Urinary bladder (tissue), 4 donors: ENCODE measurements at places on chromosomes 1 and 21. TPM values are rescaled to one million over a fixed set of nuclear protein-coding genes. Genes with fewer than 3 reads are reported as not detected.

CD53 gene
- 21.5 TPM for total RNA-seq

PGM1 gene
- total RNA-seq, result 61.4 TPM

- no peak for DNase-seq
Measured at GRCh38 chr1:23424293-23425192, at the start of gene TCEA3. TCEA3 (minus strand) TSS chr1:23424748; CDS start chr1:23424633, 115 bp downstream.

COL18A1 gene
- total RNA-seq, result 60.7 TPM

DNA sequence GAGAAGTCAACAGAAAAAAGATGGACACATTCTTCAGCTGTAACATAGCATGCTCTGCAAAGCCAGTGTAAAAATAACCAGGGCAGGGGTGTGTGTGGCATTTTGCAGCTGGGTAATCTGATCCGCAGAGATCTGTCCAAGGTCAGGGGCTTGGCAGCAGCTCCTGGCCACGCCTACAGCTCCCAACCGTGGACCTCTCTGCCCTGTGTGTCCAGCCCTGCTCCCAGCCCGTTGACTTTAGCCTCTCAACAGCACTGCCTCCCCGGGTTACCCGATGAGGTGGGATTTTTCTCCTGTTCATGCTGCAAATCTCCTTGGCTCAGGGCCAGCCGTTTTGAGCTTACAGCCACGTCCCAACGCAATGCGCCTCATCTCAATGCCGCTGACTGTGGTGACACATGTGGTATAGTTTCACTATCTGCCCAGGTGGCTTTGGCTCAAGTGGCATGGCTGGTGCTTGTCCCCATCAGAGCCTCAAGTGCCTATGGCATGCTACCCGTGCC lies 68.1 kb downstream of the VWA5B1 start:
- no peak for DNase-seq

GRCh38 chr1:113246929-113247328 lies 143.4 kb upstream of the MAGI3 start:
- DNase-seq, result no peak

DNA sequence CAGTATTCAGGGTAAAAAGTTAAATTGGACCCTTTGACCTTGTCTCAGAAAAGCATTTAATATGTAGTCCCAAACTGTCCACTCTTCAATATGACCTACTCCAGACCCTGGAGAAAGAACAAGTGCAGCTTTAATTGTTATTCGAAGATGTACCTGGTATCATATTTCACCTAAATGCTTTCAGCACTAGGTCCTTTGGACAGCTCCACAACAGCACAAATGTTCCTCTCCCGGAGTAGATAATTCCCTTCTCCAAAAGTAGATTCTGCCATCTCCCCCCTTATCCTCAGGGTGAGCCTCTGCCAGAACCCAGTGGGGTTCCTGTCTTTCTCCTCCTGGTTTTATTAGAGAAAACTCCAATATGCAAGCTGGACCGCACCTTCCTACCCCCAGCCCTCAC lies 104.5 kb upstream of the AJAP1 start:
- DNase-seq, result no peak

- DNase-seq, result no peak
Measured at GRCh38 chr1:94925004-94925403, 1.9 kb downstream of the CNN3 start.

DNA sequence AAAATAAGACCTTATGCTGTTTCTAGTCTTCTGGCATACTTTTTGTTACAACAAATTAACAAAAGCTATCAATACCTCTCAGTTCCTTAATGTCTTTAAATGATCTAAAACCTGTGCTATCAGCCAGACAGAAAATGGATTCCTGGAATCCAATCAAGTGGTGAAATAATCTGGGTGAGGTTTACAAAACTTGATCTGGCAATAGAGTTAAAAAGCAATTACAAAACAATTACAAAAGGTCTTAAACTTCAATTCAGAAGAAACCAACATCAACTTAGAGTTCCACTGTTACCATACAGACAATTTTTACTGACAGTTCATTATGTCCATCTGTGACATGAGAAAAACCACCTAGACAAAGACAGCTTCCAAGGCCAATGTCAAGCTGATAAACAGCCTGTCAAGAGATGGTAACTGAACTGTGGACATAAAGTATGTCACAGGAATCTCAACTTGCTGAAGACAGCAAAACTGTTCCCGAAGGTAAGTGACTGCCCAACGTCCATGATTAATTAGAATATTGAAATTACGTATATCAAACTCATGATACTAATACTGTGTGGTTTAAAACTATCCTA lies 17.4 kb downstream of the ZZZ3 start:
- no peak for DNase-seq

PLA2G2C gene
- not detected for total RNA-seq

DNA sequence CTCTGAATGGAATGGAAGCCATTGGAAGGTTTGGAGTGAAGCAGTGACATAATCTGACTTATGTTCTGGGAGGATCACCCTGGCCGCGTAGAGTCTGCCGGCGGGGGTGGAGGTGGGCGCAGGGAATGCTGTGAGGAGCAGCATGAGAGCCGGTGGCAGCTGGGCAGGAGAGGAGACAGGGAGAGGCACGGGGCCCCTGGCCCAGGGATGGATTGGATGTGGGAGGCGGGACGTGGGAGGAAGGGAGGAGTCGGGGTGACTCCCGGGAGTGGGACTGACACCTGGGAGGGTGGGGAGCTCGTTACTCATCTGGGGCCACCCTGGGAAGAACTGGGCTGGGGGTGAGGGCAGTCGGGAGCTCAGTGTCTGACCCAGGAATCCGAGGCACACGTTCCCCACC lies 10.4 kb upstream of the KCNAB2 start:
- DNase-seq, result no peak

GRCh38 chr1:10074852-10075730 lies 42.3 kb downstream of the UBE4B start:
- no peak for DNase-seq

KRTAP12-2 gene
- total RNA-seq, result not detected

DNA sequence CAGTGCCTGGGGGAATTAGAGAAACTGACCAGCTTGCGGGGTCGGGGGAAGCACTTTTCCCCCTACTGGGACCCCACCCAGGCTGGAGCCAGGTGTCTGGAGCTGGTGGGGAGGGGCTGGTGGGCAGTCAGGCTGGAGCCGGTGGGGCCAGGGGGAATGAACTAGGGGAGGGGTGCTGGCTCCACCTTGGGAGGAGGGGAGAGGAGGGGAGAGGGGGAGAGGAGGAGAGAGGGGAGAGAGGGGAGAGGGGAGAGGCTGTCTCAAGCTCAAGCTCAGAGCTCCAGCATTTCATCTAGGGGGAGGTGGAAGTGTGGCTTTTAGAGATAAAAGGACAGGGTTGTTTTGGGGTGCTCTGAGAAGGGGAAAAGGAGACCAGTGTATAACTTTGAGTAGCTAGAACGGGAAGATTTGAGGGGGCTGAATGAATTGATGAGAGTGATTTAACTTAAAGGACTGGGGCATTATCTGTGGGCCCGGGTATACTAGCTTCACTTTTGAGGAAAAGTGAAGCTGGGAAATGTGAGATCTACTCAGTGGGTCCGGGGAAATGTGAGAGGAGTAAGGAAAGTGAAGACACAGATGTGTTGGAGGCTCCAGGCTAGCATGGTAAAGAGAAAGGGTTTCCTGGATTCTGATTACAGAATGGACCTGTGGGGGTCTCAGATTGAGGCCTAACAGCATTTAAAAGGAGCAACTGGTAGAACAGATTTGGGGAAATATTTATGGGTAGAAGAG lies 2.8 kb downstream of the EFNA1 start:
- DNase-seq, result no peak

- DNase-seq, result no peak
Measured at GRCh38 chr1:116605315-116605714, 34.5 kb upstream of the CD58 start.

HNRNPR gene
- 181 TPM for total RNA-seq

HSD11B1 gene
- 1.2 TPM for total RNA-seq

- no peak for DNase-seq
Measured at GRCh38 chr1:9890224-9890731, 19.8 kb downstream of the CTNNBIP1 start.

GRCh38 chr1:212485571-212485912 lies 52.8 kb downstream of the NENF start:
- no peak for DNase-seq

SERPINC1 gene
- not detected for total RNA-seq

- DNase-seq, result no peak
Measured at GRCh38 chr1:54926970-54927369, 40.0 kb upstream of the DHCR24 start.

FYB2 gene
- total RNA-seq, result 0.90 TPM

- DNase-seq, result no peak
Measured at GRCh38 chr1:90384193-90384592, 332.9 kb downstream of the BARHL2 start.

SLC26A9 gene
- not detected for total RNA-seq

CASZ1 gene
- 10.6 TPM for total RNA-seq

NBPF10 gene
- total RNA-seq, result 4.7 TPM

GRCh38 chr1:51948491-51948915 lies 42.0 kb downstream of the RAB3B start:
- DNase-seq, result peak; percentile 18

DNA sequence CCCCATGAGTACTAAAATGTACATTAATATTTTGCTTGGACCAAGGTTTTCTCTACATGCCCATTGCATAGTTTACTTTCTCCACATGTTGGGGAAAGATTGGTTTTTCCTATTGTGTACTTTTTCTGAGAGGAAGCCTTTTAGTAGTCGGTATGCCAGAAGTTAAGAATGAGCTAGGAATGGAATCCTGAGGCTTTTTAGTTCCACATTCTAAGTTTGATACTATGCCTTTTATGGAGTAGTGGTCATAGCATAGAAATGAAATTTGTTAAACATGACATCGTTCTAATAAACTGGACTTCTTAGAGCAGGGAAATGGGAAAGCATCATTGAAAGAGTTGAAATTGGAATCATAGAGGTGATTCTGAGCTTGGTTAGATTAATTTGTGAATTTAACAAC lies 64.3 kb downstream of the BCL9 start:
- DNase-seq, result no peak

GRCh38 chr21:44710756-44711326 lies 531 bp downstream of the TSPEAR start:
- DNase-seq, result no peak

DNA sequence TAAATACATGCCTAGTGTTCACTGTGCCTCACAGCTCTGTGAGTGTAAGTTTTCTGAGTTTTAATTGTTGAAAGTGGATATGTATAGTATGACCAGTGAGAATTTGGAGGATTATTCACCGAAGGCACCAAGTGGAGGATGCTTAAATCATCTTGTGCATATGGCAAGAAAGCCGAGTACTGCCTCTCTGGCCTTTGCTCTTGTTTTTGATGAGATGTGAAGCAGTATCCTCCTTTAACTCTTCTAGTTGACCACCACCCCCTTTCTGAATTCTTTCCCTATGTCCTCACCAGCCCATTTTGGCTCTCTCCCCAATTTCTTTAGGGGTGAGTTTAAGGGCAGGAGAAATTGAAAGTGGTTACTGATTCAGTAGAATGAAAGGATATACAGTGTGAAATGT lies 130.4 kb downstream of the SYT2 start:
- DNase-seq, result peak; percentile 66

DNA sequence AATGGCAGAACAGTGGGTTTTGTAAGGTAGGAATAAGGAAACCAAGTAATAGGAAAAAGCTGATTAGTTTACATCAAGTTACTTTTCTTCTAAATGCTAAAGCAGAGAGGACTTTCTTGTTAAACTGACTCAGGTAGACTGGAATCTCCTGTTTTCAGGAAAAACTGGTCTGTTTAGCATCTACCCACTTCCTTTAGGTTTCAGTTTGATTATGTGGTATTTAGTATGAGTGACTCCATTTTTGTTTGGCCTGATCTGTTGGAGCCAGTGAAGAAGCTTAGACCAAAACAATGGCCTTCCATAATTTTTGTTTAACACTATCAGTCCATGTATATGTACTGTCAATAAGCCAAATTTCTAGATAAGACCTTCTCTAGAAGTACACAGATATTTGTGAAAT lies 88.4 kb downstream of the EPB41 start:
- no peak for DNase-seq

- DNase-seq, result no peak
Measured at GRCh38 chr21:45445369-45445768, 40.4 kb downstream of the COL18A1 start.

DNA sequence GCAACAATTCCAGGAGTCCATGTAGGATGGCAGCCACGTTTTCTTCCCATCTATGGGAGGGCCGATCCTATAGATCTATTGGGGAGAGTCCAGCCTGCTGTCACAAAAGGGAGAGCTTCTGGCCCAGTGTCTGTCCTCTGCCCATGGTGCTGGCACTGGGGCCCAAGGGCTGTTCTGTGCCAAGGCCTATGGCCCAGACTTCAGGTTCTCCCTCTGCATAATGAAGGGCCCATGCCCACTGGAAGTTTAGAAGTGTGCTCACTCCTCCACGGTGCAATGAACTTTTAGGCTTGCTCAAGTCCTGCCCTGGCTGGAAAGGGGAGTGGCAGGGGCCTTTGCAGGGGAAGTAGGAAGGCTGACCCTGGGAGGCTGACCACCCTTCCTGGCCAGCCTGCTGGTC lies 44.1 kb upstream of the ATP2B4 start:
- DNase-seq, result no peak

DNA sequence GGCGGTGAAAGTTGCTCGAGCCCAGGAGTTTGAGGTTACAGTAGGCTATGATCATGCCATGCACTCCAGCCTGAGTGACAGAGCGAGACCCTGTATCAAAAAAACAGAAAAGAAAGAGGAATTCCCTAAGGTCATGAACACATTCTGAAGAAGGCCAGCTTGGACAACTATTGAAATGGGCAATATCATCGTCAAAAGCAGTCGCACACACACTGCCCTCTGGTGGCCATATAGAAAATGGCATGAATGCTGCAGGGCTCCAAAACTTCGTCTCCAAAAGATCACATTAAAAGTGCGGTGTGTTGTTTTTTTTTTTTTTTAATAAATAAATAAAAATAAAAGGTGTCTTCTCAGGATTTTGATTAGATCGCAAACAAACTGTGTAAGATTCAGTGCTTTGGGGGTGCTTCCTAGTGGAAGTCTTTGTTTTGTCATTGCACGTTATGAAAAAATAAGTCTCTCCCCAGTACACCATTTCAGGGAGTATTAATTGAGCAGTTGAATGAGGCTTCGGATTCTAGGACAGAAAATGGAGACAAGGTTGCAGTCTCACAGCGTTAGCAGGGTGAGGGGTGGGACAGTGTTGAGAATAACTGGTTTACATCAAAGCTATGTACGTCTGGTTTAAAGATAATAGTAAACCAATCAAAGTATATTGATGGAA lies 87.5 kb upstream of the FMN2 start:
- no peak for DNase-seq

- DNase-seq, result no peak
Measured at GRCh38 chr1:107829036-107829770, 135.8 kb downstream of the VAV3 start.

ELAPOR1 gene
- 0.74 TPM for total RNA-seq

OR2T35 gene
- not detected for total RNA-seq

DNA sequence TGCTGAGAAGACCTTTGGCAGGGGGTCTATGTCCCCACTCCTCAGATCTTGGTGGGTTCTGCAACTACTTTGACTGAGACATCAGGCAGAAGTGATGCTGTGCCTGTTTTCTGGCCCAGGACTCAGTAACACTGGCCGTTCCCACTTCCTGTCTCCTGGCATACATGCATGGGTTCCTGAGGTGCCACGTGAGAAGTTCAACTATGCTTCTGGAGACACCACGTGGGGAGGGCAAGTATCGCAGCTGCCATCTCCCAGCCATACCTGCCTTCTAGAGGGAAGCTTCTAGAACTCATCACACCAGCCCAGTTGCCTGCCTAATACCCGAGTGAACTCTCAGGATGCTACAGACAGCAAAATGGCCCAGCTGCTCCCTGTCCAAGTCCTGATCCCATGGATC lies 65.8 kb downstream of the TRABD2B start:
- DNase-seq, result no peak

- DNase-seq, result no peak
Measured at GRCh38 chr1:58811303-58811702, 27.5 kb upstream of the JUN start.

MCOLN2 gene
- total RNA-seq, result 0.90 TPM
